Cortex of kidney (tissue), 1 donor: ENCODE measurements at places on chromosomes 6 and 20.

- no peak for DNase-seq
Observed at GRCh38 chr6:56863366-56863765, 91.5 kb upstream of the BEND6 start.

- no peak for DNase-seq
Observed at GRCh38 chr6:75600768-75601167, 912 bp upstream of the SENP6 start.

DNA sequence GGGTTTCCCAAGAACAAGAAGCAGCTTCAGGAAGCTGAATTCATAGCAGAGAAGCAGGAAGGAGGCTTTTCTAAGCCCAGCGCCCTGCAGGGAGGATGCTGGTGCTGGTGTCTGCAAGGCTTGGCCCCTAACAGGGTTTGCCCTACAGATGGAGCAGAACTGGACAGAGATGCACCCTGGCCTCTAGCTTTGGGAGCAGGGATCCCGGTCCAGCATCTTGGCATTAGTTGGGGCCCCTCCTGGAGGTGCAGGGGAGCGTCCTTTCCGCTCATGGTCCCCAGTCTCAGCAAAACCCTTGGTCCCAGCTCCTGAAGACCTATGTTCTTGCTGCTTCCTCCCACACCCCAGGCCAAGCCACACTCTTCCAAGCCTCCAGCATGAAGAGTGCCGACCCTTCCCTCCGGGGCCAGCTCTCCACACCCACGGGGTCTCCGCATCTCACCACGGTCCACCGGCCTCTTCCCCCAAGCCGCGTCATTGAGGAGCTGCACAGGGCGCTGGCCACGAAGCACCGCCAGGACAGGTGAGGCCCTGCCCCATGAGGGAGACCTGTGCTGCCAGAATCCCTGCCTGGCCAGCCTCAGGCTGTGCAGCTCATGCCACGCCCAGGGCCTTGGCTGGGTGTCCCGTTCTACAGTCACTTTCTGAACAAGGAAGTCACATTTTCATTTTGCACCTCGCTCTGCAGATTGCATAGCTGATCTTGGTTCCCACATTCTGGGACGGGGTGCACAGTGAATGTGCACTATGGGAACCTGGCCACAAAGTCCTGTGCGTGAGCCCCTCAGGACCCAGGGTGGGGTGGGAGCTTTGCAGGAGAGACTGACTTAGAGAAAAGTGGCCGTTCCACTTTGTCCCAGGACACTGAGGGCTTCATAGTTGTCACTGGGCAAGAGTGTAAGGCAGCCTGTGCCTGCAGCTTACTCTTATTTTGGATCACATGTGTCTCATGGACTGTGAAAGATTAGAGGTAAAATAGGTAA is 160.2 kb downstream of the SYCP2 start:
- no peak for DNase-seq

DNA sequence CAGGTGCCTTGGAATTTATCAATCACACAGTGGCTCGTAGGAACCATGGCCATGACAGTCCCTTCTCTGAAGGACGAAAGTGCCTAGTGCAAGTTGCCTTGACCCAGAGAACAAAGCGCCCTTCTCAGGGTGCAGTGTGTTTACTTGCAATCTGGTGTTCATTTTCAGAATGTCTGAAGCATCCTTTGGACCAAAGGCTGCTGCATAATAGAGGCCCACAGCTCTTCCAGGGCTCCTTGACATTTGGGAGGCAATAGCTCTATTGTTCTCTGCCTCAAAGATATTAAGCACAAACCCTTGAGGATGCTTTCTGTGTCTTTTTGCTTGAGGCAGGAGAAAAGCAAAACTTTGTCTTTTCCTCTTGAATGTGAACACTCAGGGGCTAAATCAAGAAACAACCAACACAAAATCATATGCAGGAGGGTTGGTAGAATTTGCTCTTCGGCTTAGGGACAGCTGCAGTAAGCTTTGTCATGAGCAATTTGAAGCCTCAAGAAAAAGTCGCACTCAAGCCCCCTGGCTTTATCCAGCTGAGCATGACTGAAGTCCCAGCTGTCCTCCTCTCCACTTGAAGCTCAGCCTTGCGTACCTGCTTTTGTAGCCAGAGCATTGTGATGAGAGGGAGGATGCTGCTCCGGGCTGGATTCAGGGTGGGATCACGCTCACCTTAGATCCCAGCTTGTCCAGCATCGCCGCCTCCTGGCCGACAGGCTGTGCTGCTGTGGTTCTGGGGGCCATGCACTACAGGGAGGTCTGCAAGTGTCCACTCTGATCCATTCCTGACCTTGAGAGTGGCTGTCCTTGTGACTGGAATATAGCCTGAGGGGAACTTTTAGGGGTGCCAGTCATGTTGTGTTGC is 495.4 kb downstream of the CDH26 start:
- DNase-seq, result no peak

- DNase-seq, result no peak
Observed at GRCh38 chr6:82144007-82144851, 103.3 kb downstream of the IBTK start.

- no peak for DNase-seq
Observed at GRCh38 chr6:114010540-114010939, 39.6 kb upstream of the HDAC2 start.

- DNase-seq, result no peak
Observed at GRCh38 chr6:2748183-2748582, 2.5 kb downstream of the MYLK4 start.

- no peak for DNase-seq
Observed at GRCh38 chr6:70884074-70884983, 72.5 kb downstream of the B3GAT2 start.

GRCh38 chr6:131331151-131331550 is 195.9 kb downstream of the AKAP7 start:
- no peak for DNase-seq
